B cell (primary cell): ENCODE measurements at places on chromosomes 7 and 10. TPM values are rescaled to one million over a fixed set of nuclear protein-coding genes. Genes with fewer than 3 reads are reported as not detected.

Gene CLDN3
- total RNA-seq, result not detected in 2 replicates

GRCh38 chr10:123548770-123549169 lies 117.4 kb upstream of the GPR26 start:
- DNase-seq, result no peak
- H3K27me3 ChIP-seq, result no peaks in the 10 kb centered on the region
- no peaks in the 10 kb centered on the region for H3K4me1 ChIP-seq
- no peaks in the 10 kb centered on the region for H3K36me3 ChIP-seq
- no peak overlapping the region for H3K4me3 ChIP-seq

Gene SOSTDC1
- not detected in 2 replicates for total RNA-seq

Gene PRSS37
- total RNA-seq, result not detected in 2 replicates

- H3K27ac ChIP-seq, result no peak overlapping the region
- no peaks in the 10 kb centered on the region for H3K4me1 ChIP-seq
- H3K27me3 ChIP-seq, result no peaks in the 10 kb centered on the region
- DNase-seq, result no peak
These were observed 18.8 kb downstream of the PDIA4 start for GRCh38 chr7:149009527-149009926.

DNA sequence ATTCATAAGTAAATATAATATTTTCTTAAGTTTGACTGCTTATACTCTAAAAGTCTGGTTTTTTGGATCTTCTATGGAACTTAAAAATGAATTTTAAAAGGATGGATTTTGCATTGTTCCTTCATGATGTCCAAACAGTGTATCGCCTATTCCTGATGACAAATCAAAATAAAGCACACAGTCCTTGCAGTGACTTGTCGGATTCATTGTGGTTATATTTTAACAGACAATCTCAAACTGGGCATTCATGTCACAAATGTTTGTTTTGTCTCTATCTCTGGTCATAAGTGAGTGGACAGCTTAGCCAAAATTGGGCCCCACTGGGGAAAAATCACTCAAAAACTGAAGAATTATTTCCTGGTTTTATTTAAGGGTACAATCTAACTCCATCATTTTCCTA lies 74.8 kb downstream of the LMBR1 start:
- H3K36me3 ChIP-seq, result no peaks in the 10 kb centered on the region
- H3K4me1 ChIP-seq, result no peaks in the 10 kb centered on the region
- no peak for DNase-seq
- H3K4me3 ChIP-seq, result no peak overlapping the region

- H3K4me1 ChIP-seq, result no peaks in the 10 kb centered on the region
- no peak for DNase-seq
- no peak overlapping the region for H3K27ac ChIP-seq
These were observed 29.5 kb downstream of the DPY19L1 start for GRCh38 chr7:35007768-35008167.
